ENCODE measurements at places on chromosomes 4 and X.

DNA sequence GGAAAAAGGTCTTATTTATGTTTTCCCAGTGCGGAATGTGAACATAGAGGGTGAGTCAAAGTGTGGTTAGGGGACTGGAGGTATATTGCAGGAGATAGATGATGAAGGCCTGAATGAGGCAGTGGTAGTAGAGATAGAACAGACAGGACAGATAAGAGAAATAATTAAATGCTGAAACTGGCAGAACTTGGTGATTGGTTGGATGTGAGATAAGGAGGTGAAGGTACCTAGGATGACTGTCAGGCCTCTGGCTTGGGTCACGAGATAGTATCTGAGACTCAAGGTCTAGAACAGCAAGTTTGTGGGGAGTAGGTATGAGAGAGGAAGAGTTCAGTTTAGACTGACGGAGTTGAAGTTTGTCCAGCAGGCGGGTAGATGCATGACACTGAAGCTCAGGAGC, 3.5 kb downstream of the MND1 start:
- DNase-seq, result no peak

DNA sequence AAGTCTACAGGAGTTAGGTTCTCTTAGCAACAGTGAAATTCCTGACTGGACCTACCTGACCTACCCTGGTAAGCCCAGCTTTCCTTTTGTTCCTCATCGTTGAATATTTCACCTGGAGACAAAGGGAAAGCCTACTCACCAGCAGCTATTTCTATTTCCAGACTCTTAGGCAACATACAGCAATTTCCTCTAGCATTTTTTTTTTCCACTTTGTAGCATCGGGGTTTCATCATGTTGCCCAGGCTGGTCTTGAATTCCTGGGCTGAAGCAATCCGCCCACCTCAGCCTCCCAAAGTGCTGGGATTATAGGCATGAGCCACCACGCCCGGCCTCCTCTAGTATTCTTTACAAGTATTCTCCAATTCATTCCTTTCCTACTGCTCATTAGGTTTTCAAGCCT, 6.8 kb upstream of the S100G start:
- no peak for DNase-seq

- no peak for DNase-seq
Observed at GRCh38 chrX:916230-916599, 285.6 kb downstream of the SHOX start.

DNA sequence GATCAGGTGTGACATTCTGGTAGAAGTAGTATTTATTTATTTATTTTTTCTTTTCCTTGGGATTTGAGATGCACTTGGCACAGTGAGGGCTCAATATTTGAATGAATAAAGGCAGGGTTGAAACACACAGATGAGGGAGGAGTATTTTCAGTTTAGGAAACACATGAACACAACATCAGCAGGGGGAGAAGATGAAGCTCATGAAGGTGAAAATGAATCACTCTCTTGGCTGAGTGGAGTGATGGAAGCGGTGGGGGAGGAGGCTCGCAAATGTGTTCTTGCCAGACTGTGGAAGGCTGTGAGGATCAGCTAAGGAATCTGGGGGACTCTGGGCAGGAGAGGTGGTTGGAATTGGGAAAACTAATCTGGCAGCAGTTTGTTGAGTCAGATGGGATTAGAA, 55.3 kb downstream of the ARHGAP10 start:
- DNase-seq, result no peak

- no peak for DNase-seq
Observed at GRCh38 chr4:123346330-123346940, 50.2 kb upstream of the SPRY1 start.

- no peak for DNase-seq
Observed at GRCh38 chrX:30939928-30940327, 50.9 kb upstream of the TAB3 start.

GRCh38 chr4:699816-700580, 5.6 kb upstream of the PCGF3 start:
- DNase-seq, result no peak

DNA sequence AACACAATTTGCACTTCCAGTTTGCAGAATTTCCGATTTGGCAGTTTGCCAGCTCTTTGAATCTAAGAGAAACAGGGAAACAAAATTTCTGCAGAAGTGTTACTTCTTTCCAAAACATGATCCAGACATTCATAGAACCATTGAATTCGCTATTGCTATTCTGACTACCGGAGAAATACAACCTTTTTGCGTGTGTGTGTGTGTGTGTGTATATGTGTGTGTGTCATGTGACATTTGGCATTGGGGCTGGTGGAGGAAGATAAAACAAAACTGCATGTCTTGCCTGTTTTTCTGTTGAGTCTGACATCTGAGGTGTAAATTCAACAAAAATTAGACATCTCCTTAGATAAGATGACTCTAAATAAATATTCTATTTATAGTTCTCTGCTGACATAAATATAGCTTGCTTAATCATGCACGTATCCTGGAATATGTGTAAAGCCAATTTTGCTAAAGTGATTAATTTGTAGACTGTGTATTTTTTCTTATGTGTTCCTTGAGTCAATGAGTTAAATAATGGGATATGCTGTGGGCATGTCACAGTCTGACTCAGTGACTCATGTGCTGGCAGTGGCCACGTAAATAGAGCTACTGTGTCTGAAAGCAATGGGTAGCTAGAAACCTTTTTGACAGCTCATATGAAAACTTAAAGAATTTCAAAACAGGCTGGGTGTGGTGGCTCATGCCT, 98.9 kb downstream of the HPGD start:
- DNase-seq, result no peak

DNA sequence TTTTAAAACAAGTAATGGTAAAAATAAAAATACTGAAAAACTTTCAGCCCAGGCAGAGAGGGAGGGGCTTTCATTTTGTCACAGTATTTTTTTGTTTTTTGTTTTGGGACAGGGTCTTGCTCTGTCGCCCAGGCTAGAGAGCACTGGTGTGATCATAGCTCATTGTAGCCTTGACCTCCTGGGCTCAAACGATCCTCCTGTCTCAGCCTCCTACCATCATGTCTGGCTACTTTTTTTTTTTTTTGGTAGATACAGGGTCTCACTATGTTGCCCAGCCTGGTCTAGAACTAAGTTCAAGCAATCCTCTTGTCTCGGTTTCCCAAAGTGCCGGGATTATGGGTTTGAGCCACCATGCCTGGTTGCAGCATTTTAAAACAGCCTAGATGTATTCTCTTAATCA, 40.8 kb upstream of the FAT1 start:
- no peak for DNase-seq

GRCh38 chr4:8330821-8331574, 61.4 kb downstream of the HTRA3 start:
- DNase-seq, result no peak

- DNase-seq, result no peak
Observed at GRCh38 chr4:24973747-24974601, 56.8 kb downstream of the LGI2 start.

- DNase-seq, result no peak
Observed at GRCh38 chrX:42151808-42152207, 228.5 kb upstream of the CASK start.

DNA sequence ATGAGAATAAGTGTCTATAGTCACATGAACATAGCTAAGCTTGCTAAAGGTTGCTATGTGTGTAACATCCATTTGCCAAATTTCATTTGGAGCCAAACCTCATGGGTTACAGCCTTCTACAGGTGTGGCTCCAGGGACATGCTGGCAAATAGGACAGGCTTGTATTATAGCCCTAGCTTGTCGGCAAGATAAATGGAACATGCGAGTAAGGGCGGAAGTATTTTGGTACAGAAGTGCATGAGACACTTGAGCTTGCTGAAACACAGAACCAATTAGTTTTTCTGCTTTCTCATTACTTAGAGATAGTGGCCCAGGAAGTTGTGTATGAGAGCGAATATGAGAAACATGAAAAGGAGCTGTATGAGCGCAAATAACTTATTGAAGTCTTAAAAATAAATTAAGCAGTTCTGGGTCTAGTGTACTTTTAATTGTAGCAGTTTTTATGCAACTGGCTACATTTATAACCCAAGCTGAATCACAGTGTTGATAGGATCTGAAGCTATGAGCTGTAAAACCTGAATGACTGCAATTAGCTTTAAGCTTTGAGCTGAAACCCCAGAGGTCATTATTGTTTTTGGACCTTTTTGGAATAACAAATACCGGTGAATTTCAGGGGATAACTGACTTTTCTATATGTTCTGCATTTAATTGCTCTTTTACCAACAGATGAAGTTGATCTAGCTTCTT, 64.6 kb downstream of the KDM5C start:
- no peak for DNase-seq

- no peak for DNase-seq
Observed at GRCh38 chr4:65791812-65792308, 121.6 kb upstream of the EPHA5 start.

- DNase-seq, result no peak
Observed at GRCh38 chr4:26022346-26023202, 108.6 kb downstream of the SMIM20 start.

- DNase-seq, result no peak
Observed at GRCh38 chr4:128958194-128958593, 135.1 kb downstream of the SCLT1 start.

- DNase-seq, result no peak
Observed at GRCh38 chr4:168059251-168059650, 33.1 kb upstream of the ANXA10 start.

DNA sequence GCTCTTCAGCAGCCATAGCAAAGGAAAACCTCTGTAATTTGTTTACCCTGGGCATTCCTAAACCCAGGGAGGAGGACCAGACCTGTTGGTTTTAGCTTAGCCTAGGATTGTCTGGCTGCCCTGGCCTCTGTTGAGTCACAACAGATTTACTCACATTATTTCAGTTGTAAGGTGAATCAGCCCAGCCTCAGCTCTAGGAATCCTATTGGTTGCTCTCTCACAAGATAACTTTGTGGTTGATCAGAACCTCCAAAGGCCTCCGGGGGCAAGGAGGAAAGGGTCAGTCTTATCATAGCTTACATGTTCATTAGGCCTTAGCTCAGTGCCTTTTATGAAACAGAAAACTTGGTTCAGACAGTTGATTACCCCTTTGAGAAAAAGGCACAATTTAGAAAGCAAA, 41.0 kb downstream of the PDK3 start:
- DNase-seq, result no peak

- no peak for DNase-seq
Observed at GRCh38 chr4:48167538-48168263, 33.7 kb upstream of the TXK start.

DNA sequence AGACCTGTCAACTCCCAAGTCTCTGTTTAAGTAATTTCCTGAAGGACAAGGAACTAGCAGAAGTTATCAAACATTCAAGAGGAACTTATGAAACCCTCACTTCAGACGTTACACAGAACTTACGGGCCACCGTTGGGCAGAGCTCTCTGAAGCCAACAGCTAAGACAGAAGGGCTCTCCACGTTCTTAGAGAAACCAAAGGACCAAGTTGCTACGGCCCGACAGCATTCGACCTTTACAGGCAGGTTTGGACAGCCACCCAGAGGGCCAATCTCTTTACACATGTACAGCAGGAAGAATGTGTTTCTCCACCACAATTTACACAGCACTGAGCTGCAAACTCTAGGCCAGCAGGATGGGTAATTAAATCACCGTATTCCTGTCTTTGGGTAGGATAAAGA, 705.1 kb upstream of the GRID2 start:
- DNase-seq, result no peak

- no peak for DNase-seq
Observed at GRCh38 chr4:74529284-74530041, 84.5 kb downstream of the AREG start.

GRCh38 chr4:8920969-8921368, 49.3 kb upstream of the HMX1 start:
- no peak for DNase-seq

DNA sequence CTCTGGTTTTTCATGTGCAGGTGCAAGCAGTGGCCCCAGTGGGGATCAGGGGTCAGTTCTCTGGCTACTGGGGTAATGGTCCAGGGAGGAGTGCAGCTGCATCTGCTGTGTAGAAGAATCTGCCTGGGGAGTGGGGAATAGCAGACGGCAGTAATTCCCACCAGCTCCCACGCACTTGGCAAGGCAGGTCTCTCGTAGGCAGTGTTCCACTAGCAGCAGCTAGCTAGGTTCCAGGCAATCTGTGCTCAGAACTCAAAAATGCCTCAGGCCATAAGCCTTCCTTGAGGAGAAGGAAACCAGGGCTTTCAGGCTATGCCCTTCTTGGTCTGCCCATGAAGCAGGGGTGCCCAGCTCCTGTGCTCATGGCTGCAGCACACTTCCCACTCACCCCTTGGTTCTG, 38.8 kb downstream of the DCLK2 start:
- no peak for DNase-seq

DNA sequence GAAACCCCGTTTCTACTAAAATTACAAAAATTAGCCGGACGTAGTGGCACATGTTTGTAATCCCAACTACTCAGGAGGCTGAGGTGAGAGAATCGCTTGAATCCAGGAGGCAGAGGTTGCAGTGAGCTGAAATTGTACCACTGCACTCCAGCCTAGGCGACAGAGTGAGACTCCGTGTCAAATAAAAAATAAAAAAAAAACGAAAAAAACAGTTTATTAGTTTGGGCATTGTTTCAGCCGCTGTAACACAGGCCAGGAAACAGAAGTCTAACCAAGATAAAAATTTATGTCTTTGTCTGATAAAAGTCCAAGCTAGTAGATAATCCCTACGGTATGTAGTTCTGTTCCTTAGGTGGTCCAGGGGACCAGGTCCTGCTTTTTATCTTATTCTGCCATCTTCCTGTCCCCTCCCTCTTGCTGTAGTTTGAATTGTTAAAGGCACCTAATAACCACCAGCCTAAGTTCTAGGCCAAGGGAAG, 21.4 kb downstream of the USO1 start:
- DNase-seq, result no peak

DNA sequence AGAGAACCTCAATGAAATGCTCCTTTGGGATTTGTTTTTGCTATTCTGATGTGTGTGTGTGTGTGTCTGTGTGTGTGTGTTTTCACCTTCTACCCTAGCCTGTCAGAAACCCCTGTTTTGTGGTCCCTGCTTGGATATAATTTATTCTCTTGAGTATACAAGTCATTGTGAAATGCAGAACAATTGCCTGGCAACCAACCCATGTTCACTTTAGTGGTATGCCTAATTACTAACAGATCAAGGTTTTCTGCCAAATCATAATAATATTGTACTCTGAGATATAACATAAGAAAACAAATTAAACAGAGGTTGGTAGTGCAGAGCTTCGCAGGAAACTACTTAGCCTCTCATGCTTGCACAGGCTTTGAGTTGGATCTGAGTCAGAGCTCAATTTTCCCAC, 7.0 kb upstream of the TET2 start:
- DNase-seq, result no peak

GRCh38 chr4:40196272-40196671, 559 bp upstream of the RHOH start:
- DNase-seq, result no peak

DNA sequence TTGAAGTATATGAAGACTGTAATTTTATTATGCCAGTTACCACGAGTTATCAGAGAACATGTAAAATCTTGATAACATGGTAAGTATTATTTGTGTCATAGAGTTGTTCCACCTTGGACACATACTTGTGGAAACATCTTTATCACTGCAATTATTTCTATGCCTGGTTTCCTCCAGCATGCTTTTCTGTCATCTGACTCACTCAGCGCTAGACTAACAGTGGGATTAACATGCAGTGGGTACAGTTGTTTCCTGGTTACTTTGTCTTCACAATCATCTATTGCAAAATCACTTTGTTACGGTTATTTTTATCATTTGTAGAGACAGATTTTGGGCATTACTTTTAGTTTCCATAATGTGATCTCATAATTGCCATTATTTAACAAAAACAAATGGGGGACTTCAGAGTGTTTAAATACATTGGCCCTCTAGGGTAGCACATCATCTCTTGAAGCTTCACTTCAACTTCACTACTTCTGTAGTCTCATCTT, at the start of gene STATH:
STATH (plus strand) TSS at position 441 of the 491 bp plus-strand sequence. CDS start 2,472 bp downstream, outside the sequence.
- no peak for DNase-seq

Measured in NCI-H1930 (cell line).